ENCODE measurements at places on chromosomes 12 and 14.

DNA sequence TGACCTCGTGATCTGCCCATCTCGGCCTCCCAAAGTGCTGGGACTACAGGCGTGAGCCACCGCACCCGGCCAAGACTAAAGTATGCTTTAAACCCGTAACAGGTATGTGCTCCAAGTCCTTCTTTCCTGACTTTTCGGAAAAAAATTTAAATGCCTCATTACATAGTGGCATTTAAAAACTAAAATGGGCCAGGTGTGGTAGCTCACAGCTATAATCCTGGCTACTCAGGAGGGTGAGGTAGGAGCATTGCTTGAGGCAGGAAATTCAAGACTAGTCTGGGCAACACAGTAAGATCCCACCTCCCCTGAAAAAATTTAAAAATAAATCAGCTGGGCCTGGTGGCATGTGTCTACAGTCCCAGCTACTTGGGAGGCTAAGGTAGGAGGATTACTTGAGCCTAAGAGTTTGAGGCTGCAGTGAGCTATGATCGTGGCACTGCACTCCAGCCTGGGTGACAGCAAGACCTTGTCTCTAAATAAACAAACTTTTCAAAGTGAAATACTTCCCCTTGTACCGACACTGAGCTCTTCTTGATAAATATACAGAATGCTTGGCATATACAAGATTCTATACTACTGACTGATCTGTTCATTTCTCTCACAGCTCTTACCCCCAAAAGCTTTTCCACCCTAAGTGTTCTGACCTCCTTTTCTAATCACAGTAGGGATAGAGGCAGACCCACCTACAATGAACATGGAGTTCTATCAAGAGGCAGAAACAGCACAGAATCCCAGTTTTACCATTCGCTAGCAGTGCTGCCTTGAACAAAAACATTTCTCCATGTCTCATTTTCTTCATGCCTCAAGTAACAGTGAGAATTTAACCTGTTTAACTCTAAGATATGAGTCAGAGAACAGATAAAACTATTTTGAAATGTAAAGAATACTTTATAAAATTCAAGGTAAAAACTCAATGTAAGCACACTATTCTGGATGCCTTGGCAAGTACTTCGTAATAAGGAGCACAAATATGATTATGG lies 7.9 kb downstream of the PPP4R3A start:
- no peak for DNase-seq

DNA sequence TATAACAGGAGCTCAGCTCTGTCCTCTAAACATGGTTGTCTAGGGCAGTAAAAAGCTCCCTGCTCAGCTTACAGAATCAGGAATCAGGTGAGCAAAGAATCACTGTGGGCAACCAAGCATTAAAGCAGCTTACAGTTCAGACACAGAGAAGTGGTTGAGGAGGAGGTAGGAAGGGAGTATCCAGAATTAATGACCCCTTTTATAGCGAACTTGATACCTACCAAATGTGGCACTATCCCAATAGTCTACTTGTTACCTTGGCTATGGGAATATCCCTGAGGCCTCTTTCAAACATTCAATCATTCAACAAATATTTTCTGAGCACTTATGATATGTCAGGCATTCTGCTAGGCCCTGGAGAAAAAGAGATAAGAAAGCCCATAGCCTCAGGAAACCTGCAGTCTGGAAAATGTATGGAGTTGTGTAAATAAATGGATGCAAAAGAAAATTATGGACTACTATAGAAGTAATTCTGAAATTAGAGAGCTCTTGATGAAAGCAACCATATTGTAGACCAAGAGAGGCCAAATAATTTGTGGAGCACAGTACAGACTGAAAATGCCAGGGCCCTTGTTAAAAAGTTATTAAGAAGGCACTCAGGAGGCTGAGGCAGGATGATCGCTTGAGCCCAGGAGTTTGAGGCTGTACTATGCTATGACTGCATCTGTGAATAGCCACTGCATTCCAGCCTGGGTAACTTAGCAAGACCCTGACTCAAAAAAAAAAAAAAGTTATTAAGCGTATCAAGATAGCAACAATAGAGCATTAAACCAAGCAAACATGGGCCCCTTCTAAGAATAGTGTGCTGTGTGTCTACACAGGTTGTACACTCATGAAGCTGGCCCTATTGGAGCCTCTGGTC lies 134.0 kb upstream of the CPSF6 start:
- no peak for DNase-seq

DNA sequence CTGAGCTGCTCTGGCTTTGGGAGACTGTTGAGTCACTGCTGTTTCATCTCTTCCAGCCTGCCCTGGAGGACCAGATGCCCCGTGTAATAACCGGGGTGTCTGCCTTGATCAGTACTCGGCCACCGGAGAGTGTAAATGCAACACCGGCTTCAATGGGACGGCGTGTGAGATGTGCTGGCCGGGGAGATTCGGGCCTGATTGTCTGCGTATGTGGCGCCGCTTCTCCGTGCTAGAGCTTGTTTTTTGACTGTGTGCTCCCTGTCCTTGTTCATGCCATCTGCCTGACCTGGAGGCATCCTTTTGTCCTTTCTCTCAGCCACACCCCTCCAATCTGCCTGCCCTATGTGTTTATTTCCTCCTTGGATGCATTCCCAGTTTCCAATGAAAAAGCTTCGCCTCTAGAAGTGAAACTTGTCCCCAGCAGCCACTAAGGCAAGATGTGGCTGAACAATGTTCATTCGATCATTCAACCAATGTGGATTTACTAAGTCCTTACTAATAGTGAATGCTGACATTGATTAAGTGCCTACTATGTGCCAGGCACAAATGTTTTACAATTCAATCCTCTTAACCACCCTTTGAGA lies 98.6 kb downstream of the NT5DC3 start:
- no peak for DNase-seq

- no peak for DNase-seq
Observed at GRCh38 chr12:34393086-34393820, 371.0 kb downstream of the ALG10 start.

- no peak for DNase-seq
Observed at GRCh38 chr14:20620798-20621478, 20.6 kb downstream of the OR6S1 start.

- DNase-seq, result no peak
Observed at GRCh38 chr12:4433745-4434058, 11.9 kb downstream of the FGF6 start.

- no peak for DNase-seq
Observed at GRCh38 chr12:42396473-42397259, 70.7 kb downstream of the PPHLN1 start.

GRCh38 chr12:100031836-100032235 lies 47.1 kb upstream of the ANKS1B start:
- DNase-seq, result no peak

DNA sequence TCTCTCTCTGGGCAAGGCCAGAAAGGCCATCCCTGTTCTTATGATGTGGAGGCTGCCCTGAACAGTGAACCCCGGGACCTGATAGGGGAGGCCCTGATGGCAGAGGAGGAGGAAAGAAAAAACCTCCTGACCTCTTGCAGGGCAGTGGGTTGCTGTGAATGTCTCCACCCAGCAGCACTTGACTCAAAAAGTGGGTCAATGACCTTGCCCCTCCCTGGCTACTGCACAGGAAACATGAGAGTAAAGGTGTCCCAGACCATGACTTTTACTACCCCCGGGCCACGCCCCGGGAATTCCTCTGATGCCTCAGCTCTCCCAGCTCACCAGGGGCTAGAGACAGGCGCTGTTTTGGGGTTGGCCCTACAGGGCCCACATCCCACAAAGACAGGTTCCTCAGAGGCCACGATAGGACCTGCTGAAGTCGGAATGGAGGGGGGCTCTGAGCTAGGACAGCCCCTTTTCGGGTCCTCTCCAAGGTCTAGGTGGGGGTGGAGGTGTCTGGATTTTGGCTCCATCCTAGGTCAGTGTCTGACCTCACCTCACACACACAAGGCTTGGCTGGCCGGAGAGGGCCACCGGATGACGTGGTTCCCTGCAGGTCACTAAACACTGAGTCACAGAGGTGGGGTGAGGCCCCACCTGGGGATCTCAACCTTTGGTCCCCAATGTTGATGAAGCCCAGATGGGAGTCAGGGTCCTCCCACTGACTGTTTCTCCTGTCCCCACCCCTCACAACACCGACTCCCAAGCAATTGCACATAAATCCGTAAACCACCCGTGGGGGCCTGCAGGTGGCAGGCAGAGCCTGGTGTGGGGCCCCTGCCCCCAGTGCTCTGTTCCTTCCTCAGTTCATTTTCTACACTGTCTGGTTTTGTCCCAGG lies 1.6 kb downstream of the RHOF start:
- DNase-seq, result no peak

- DNase-seq, result no peak
Observed at GRCh38 chr12:58818546-58818945, 101.8 kb downstream of the LRIG3 start.

DNA sequence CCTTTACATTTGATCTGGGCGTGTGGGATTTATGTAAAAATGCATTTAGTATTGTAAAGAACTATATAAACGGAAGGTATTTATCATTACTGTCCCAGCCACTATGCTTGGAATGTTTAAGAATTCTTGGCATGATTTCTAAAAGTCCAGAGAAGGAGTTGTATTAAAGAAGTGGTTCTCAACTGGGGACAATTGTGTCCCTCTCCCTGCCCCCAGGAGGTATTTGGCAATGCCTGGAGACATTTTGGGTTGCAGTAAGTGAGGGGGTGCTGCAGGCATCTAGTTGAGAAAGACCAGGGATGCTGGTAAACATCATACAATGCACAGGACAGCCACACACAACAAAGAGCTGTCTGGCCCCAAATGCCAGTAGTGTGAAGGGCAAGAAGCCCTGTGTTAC lies 7.2 kb downstream of the SLC38A1 start:
- DNase-seq, result no peak

DNA sequence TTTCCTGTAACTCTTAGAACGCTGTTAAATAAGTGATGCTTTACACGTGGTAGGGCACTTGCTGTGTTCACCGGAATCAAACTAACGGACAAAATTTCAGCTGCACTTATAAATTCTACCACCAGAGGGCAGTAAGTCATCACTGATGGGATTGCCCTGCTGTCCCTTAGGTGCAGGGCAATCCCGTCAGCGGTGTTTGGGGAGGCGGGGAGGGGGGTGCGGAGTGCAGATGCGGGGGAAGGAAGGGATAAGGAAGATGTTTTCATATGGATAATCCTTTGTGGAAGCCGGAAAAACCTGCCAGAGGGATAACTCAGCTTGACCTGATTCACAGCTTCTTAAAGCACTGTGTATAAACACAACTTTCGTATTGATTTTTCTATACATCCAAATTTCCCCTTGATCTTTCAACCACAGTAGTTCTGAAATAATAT lies 21.7 kb upstream of the SLC10A1 start:
- no peak for DNase-seq

- DNase-seq, result no peak
Observed at GRCh38 chr12:109756457-109756856, 42.8 kb downstream of the FAM222A start.

- no peak for DNase-seq
Observed at GRCh38 chr12:107864235-107864634, 89.7 kb downstream of the ASCL4 start.

DNA sequence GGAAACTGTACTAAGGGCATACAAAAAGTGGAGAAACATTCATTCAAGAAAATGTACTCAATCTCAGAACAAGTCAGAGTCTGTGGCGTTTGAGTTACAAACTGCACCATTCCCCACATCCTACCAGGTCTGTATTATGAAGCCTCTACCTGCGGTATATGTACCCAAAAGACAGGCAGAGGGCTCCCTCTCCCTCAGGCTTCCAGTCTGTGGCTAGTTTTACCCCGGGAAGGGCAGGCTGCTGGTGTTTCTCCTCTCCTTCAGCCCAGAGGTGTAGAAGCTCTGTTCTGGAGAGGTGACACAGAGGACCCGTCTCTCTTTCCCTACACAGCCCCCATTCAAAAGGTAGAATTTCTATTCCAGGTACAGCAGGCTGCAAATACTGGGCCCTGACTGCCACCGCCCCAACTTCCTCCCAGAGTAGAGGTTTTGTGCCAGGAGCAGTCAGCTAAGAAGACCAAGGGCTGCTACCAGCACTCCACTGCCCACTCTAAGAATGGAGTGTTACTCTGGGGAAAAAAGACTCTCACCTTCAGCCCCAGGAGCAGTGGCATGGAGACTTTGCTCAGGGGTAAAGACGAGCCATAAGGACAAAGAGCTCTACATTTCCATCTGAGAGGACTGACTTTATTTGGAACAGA lies 39.4 kb downstream of the PARP11 start:
- no peak for DNase-seq

GRCh38 chr14:48628870-48629269 lies 953.5 kb upstream of the MDGA2 start:
- DNase-seq, result no peak

DNA sequence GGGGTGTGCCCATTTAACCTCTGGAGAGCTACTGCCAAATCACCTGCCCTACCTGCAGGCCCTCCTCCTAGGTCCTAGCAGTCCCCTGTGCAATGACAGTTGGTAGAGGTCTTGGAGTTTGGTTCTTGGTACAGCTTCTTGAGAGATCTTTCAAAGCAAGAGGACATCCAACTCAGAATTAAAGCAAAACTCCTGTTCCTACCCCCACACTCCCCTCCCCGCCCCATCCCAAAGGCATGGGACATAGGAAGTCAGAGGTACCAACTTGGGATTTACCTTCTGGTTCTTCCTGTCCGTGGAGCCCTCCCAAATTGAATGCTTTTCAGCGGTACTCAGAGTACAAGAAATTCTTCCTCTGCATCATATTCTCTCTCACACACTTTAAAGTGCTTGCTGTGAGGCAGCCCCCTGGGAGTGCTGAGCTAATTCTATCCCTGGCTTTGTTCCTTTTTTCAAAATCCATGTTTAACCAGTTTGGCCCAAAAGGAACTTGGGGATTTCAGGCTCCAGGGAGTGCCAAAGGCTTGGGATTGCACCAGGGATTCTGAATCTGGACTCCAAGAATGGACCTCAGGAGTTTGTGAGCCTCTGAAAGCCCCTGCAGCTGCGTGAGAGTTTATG lies 40.8 kb downstream of the GALNT16 start:
- DNase-seq, result no peak

- no peak for DNase-seq
Observed at GRCh38 chr14:89186856-89187376, 230.1 kb downstream of the FOXN3 start.

- no peak for DNase-seq
Observed at GRCh38 chr14:104550861-104551728, 28.5 kb upstream of the C14orf180 start.

GRCh38 chr12:95805864-95806671 lies 15.5 kb upstream of the NTN4 start:
- DNase-seq, result no peak

DNA sequence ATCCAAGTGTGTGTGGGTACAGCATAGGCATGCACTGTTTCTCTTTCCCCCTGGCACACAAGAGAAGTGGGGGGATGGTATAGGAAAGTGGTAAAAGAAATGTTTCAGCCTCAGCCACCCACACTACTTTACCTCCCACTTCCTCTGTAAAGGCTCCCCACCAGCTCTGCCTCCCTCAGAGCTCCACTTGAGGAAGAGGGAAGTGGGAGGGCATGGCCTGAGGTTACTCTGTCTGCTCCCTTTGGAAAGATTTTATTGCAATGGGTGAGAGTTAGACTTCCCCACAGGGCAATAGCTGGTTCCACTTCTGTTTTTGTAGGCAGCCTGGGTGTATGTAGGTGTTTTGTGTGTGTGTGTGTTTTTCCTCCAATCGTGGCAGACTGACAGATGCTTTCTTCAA lies 145.3 kb downstream of the SSPN start:
- DNase-seq, result no peak

All from activated naive CD4-positive, alpha-beta T cell (primary cell).